ENCODE measurements at places on chromosomes 1 and 21.

DNA sequence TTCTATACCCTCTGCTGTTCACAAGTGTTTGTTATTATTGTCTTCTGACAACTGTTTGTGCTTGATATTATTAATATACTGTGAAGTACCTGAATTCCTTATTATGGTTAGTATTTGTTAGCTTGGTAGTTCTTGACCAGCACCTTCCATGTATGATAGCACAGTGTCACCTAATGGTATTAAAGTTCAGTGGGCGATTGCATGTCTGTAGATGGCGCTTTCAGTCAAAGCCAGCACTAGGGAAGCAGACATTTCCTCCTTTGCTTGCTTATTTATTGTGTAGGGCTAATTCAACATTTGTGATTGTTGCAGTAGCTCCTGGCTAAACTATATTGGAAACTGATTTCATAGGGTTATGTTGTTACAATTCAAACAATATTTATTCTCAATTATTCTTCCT, 218.0 kb downstream of the ZP4 start:
- DNase-seq: peak; percentile 11

DNA sequence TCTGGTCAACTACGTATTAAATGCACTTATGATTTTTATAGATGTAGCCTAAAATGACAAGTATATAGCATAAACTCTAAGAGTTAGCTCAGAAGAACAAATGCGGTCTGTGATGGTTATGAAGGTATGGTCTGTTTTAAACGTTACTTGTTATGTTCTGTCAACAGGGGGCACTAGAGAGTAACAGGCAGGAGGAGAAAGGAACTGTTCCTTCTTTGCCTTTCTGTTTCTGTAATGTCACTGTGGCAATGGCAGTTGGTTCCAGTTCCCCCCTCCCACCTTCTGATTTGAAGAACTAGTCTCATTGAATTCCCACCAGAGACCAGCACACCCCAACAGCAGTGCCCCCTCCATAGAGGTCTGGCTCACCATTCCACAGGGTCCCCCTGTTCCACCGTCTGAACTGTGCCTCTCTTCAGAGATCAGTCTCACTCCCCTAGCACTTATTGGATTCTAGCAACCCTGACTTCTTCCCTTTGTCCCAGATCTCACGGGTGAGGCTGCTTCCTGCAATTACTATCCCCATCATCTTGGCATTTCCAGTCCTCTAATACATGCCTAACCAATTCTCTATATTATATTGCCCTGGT, 14.0 kb downstream of the KRTAP24-1 start:
- DNase-seq: peak; percentile 33

- DNase-seq: no peak
These were observed 22.4 kb upstream of the LEPR start for GRCh38 chr1:65398083-65398482.

DNA sequence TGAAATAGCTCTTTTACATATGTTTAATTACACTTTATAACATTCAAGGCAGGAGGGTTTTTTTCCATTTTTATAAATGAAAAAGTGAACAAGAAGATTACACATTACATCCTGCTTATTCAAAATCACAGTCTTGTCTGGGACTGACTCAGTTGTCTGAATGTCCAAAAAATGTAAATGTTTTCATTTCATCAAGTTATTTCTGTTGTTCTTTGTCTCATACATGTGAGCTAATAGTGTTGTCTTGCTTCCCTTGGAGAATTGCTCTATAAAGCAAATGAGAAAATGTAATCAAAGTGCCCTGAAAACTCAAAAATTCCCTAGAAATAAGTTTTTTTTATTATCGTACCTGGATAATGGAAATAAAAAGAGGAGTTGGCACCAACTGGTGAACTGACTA, 242.9 kb downstream of the GRIK1 start:
- DNase-seq: no peak

- DNase-seq: peak; percentile 67
These were observed 50.8 kb upstream of the CLIC4 start for GRCh38 chr1:24694380-24694843.

DNA sequence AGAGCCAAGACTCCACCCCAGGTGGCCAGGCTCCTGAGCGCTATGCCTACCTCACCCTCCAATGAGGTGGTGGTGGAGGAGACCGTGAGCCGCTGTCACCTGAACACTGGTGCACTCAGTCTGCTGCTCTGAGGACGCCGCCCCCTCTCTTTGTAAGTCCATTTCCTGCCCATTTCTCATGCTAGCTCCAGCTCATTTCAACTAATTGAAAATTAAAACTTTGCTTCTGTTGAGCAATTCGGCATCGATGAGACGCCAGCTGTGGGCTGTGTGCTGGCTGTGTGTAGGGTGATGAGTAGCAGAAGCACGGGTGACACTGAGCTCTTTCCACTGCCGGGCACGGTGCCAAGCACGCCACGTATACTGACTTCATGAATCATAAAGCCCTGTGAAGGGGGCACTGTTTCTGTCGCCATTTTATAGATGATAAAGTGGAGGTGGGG, 11.2 kb downstream of the TNFRSF1B start:
- no peak for DNase-seq

All from KBM-7 (cell line).